ENCODE measurements at places on chromosomes 3 and 15.

DNA sequence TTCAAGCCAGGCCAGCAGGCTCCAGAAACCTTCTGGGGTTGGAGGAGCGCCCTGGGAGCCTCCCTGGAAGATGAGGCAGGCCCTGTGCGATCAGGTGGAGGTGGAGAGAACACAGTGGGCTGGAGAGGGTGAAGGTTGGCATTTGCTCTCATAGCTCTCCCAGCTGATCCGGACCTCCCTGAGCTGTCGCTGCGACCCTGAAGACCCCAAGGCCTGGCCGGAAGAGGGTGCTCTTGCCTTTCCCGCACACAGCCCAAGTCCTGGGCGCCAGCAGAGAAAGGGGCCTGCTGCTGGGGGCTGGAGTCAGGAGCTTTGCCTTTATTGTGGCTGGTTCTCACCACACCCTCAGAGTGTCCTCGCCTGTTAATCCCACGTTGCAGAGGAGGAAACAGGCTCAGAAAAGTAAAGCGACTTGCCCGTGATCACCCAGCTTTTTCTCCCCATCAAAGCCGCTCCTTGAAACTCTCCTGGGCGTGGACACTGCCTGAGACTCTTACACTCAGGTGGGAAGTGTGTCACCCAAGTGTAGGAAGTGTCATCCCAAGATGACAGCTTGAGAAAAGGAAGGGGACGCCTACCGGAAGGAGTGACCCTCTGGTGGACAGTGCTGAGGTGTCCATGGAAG is 8.6 kb upstream of the RPL29 start:
- peak; percentile 55 for DNase-seq

DNA sequence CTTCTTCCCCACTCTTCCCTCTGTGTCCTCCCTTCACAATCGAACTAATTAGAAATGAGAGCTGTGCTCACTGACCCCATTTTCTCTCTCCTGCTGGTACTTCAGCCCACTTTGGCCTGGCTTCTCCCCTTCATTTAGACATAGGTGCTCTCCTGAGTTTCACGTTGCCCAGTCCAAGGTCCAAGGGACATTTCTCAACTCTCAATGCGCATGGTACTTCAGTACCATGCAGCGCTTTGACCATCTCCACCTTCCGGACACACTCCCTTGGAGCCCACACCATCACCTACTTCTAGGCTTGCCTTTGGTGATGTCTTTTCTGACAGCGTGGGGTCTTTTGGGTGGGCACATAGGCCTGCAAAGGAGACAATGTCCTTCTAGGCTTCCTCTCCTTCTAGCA is 99.7 kb downstream of the ABHD5 start:
- no peak for DNase-seq

DNA sequence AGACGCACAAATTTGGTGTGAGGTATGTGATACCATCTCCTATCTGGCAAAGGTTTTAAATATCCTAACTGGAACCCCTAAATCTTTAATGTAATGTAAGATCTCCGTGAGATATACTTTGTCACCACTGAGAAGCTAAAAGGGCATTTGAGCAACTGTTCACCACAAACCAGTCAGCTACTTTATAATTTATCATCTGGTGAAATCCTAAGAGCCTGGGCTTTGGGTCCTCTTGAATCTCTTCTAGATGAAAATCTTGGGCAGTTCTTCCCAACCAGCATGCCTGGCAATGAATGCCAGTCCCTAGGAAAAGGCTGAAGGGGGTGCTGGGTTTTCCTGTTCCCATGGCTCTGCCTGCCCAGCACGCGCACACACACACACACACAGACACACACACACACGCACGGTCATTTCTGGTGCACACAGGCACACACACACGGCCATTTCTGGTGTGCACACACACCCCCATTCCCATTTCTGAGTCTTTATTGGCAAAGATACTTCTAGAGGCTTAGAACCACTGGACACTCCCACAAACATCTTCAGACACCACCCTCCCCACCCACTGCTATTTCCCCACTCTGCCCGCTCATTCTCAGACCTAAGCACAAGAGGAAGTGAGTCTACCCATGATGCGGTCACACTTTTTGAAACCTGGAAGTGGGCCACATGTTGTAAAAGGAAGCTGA is 72.6 kb downstream of the MYO1E start:
- no peak for DNase-seq

GRCh38 chr3:96465521-96465920 is 348.9 kb upstream of the EPHA6 start:
- no peak for DNase-seq

DNA sequence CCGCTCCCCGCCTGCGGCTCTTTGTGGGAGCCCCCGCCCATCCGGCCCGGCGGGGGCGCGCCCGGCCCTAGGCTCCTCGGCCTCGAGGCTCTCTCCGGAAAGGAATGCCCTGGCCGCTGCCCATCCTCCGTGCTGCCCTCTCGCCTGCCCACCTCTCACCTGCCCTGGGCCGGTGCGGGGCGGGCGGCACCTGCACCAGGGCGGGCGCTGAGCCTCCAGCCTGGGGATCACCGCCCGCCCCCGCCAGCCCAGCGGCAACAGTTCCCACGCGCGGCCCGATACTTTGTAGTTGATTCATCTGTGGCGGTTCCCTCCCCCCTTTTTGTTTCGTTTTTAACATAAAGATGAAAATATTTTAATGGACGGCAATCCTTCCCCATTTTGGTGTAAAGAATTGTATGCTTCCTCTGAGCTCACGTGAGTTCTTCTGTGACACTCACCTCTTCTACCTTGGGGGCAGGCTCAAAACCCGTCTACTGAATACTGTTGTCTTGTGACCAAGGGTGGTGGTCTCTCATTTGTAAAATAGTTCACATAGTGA is 1.9 kb downstream of the KLF13 start:
- DNase-seq: peak; percentile 44

- peak; percentile 90 for DNase-seq
Observed at GRCh38 chr15:72230197-72231065, 559 bp downstream of the PKM start.

- no peak for DNase-seq
Observed at GRCh38 chr3:145550522-145550921, 610.5 kb downstream of the PLOD2 start.

DNA sequence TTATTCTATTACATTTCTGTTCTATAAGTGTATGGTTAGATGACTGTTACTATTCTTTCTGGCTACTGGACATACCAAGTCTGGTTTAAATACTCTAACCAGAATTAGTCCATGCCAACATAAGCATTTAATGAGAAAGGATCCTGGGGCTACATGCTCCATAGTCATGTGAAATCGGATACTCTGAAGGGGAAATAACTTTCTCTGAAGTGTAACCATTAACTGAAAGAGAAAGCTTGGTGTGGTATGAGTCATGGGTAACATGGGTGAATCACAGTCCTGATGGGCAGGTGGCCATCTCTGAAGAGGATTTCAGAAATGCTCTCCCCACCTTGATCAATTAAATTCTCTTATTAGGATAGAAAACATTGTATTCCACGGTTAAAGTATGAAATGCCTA is 69.4 kb downstream of the FHIT start:
- DNase-seq: no peak

- DNase-seq: no peak
Observed at GRCh38 chr3:142417302-142417701, 30.5 kb downstream of the XRN1 start.

DNA sequence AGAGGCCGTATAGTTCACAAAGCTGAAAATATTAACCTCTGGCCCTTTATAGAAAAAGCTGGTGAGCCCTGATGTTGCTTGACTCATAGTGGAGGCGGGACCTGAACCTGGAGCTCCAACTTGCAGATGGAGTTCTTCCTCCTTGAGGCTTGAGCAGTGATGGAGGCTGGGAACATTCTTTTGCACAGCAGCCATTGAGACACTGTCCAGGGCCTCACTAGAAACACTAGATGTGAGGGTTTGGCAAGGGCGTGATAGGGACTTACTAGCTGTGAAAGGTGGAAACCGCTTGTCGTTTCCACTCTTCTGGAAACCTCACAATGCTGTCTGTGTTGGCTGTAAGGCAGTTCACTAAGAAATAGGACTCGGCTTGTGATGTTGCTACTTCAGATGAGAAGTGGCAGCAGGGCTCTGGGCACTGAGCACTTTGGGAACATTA is 12.5 kb downstream of the SMAD6 start:
- no peak for DNase-seq

- no peak for DNase-seq
Observed at GRCh38 chr15:42191610-42192346, 16.3 kb downstream of the VPS39 start.

- DNase-seq: no peak
Observed at GRCh38 chr3:32457971-32458471, 44.6 kb downstream of the CMTM6 start.

DNA sequence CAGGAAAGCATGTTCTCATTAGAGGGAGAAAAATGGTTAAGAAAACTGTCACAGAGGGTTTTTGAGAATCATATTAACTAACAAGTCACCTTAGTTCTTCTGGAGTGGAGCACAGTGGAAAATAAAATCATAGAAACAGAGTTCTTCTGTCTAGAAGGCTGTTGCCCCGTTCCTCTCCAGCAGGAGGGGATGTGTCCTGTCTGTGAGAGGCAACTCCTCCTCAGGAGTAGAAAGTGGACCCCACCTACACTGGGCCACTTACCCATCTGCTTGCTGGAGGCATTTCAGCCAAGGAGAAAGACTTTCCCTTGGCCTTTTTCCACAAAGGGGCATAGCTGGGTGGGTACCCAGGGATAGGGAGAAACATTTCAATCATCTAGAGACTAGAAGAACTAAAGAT is 106.6 kb downstream of the SSR3 start:
- DNase-seq: peak; percentile 34

- DNase-seq: peak; percentile 57
Observed at GRCh38 chr3:189233225-189233858, 61.6 kb downstream of the TPRG1 start.

DNA sequence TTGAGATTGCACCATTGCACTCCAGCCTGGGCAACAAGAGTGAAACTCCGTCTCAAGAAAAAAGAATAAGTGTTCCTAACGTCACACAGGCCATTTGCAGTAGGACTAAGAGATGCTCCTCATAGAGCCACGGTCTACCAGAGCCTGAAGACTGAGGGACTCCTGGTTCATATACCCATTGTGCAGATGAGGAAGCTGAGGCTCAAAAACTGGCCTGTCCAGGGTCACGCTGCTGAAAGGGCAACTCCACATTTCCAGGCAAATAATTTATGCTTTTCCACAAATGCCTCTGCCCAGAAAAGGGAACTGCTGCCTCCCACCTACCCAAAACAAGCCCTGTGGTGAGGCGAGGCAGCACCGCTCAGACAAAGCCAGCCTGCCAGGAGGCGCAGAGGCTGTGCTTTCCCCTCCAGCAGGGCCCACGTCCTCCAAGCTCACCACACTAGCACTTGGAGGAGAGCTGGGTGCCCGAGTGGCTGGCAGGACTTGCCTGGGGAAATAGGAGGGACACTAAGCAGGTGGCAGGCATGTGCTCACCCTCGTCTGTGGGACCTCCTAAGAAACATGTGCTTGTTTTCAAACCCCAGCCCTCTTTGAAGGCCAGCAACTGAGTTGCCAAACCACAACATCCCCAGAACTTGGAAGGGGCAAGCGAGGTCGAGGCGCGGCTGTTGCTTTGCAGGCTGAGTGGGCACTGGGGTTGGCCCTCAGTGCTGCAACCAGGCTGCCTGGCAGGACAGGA is 195.6 kb downstream of the XXYLT1 start:
- DNase-seq: no peak

GRCh38 chr3:23331141-23331935 is 128.2 kb downstream of the UBE2E2 start:
- DNase-seq: no peak

GRCh38 chr3:8328967-8329366 is 172.7 kb upstream of the LMCD1 start:
- DNase-seq: no peak

DNA sequence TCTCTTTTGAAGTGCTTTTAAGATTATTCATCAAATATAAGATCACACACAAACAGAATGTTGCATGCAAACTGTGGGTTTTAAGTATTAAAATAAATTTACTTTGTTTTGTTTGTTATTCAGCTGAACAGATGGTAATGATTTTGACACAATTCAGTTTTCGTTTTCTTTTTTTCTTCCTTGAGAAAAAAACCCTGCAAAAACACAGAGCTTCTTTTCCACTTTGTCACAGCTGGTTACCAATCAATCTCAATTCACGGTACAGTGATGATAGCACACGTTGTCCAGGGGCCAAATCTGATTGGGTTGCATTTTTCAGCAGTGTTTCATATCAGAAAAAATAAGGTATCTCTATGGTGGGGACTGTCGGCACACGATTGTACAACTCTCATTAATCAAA is 473.6 kb downstream of the ROBO2 start:
- DNase-seq: no peak

- no peak for DNase-seq
Observed at GRCh38 chr3:63972987-63973386, 50.3 kb downstream of the PSMD6 start.

DNA sequence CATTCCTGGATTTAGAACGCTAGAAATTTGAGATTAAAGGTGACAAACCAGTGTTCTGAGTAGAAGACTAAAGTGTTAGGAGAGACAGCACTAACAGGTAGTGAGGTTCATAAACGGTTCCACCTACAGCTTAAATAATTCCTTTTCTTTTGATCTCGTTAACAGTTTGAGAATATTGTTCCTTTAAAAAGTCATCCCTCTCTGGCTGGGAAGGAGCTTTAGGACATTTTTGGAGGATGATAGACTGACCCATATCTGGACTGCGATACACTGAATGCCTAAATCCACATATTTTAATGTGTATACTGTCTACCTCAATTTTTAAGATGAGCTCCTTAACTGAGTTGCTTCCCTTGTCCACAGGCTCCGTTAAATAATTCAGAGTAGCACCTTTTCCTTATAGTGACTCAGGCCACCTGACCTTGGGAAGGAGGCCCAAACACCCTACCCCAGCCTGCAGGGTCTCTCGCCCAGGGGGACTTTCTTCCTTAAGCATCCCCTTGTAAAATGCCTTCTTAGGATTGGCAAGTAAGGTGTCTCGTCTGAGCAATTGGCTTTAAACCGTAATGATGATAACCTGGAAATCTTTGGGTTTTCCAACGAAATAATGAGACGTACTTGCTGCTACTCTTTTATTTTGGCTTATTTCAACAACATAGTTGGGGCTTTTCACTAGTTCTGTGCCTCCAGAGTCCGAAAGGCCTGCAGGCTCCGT is 3.3 kb downstream of the TRIM71 start:
- no peak for DNase-seq

Measured in endothelial cell (in vitro differentiated cells).